ENCODE measurements at places on chromosomes 1 and 21.

- DNase-seq, result no peak
Measured at GRCh38 chr1:110057963-110058518, 12.4 kb downstream of the ALX3 start.

DNA sequence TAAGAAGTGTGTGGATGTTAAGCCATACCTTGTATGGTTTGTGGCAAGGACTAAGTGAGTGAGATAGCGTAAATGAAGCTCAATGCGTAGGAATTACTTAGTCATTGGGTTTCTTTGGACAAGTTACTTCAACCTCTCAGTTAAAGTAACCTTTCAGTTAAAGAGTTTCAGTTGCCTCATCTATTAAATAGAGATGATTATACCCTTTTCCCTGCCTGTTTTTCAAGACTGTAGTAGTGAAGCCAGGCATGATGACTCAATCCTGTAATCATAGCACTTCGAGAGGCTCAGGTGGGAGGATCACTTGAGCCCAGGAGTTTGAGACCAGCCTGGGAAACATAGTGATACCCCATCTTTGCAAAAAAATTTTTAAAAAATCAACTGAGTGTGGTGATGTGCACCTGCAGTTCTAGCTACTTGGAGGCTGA lies 6.3 kb downstream of the ZMPSTE24 start:
- no peak for DNase-seq

DNA sequence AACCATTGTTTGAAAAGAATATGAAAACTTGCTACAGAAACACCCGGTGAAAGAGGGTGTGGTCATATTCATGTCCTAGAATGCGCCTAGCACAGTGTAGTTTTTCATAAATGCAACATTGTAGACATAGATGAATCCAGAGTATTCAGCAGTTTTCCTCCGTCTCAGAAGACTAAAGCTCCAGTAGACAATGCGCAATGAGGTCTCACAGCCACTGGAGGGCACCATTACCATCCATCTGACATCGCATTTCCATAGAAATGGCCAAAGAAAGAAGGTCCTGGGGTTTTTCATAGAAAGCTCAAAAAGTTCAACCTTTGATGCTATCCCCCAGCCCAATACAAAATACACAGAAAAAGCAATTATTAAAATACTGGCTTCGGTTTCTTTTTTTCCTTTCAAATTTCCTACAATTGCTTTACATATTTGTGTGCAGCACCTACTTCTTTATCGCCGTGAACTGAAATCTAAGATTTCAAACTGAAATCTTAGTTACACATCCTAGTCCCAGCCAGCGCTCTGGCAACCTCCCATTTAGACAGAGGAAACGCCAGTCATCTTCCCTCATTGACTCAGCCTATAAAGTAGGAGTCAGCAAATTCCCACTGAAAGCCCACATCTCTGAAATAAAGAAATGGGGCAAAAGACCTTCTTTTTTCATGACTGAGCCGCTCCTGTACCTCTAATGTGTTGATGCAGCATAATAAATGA lies 3.9 kb upstream of the CD58 start:
- no peak for DNase-seq

GRCh38 chr1:62373221-62373620 lies 54.0 kb upstream of the KANK4 start:
- DNase-seq, result no peak

DNA sequence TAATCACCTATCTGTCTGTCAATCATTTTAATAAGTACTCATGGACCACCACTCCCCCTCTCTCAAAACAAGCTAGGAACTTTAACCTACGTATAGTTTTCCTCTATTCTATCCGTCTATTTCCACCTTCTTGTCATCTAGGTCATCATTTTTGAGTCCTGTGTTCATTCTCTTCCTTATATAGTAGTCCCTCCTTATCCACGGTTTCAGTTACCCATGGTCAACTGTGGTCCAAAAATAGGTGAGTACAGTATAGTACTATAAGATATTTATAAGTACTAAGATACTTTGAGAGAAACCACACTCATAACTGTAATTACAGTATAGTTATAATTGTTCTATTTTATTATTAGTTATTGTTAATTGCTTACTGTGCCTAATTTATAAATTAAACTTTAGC lies 7.5 kb downstream of the PKN2 start:
- no peak for DNase-seq

GRCh38 chr1:84853741-84854721 lies 39.0 kb downstream of the LPAR3 start:
- DNase-seq, result peak; percentile 76

DNA sequence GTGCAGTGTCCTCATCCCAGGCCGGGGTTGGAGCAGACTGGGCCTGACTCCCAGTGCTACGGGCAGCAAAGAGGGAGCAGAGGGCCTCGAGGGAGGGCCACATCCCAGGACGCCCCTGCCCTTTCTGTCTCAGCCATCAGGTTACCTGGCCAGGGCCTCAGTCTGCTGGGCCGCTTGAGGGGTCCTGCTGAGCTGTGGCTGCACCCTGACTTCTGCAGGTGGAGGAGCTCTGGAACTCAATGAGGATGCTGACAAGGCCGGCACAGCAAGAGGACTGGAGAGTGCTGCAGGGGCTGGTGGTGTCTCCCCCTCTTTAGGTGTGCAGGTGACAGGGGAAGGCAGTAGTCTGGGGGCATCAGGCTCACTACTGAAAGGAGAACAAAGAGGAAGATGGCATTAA lies 3.3 kb downstream of the ZNF692 start:
- DNase-seq, result no peak

GRCh38 chr1:214453109-214453722 lies 98.2 kb downstream of the PTPN14 start:
- no peak for DNase-seq

DNA sequence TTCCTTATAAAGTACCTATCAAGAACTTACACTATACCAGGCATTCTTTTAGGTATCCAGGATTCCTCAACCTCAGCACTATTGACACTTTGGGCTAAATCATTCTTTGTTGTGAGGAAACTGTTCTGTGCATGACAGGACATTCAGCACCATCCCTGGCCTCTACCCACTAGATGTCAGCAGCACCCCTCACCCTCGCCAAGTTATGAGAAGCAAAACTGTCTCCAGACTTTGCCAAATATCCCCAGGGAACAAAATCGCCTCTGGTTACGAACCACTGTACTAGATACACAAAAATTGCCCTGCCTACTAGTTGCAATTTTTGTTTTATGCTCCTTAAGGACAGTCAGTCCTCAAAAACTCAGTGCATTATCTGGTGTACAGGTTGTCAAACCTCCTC lies 35.7 kb downstream of the PALMD start:
- DNase-seq, result no peak

DNA sequence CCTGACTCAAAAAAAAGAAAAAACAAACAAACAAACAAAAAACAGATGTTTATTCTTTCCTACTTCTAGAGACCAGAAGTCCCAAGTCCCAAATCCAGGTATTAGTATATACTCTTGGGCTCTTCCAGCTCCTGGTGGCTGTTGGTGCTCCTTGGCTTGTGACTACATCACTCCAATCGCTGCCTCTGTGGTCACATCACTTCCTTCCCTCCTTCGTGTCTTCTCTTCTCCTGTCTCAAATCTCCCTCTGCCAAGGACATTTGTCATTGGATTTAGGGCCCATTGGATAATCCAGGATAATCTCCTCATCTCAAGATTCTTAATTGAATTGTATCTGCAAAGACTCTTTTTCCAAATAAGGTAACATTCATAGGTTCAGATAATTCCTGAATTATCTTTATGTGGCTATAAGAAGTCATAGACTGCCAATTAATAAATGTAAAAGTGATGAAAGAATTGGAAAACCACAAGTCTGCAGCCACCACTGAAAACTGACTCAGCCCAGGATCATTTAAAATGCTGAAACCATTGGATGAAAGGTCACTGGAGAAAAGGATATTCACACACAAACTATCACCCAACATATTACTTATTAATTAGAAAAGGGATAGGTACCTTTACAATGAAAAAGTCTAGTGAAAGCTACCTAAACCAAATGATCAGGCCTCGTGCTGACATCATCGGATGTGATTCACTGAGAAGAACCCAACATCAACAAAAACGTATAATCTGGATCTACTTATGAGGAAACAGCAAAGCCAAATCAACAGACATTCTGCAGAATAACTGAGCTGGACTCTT lies 67.1 kb downstream of the ZNF281 start:
- no peak for DNase-seq

DNA sequence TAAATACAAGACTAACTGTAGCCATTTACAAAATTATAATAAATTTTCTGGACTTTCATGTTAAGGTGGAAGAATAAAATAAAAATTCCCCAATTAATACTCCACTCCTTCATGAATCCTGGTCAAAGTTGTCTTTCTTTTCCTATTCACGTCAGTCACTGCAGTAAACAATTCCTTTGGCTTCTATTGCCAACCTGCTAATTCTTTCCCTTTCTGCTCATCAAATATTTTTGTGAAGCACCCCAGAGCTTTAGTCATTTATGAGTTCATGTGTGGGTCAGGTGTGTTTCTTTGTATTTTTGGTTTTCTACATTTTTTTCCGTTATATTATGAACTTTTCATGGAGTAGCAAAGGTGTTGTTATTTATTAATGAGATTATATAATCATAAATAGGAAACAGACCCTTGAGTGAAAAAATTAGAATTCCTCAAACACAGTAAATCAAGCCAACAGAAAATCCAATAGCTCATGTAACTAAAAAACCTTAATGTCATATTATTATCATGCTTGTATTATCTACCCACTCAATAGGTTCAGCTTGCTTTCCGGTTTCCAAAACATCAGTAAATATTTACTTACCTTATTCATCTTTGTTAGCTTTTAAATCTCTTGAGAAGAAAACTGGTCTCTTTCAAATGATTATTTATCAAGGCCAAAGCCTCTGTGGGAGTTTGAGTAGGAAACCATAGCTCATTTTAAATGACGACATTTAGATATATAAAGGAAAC lies 29.6 kb upstream of the PLA2G4A start:
- DNase-seq, result no peak

DNA sequence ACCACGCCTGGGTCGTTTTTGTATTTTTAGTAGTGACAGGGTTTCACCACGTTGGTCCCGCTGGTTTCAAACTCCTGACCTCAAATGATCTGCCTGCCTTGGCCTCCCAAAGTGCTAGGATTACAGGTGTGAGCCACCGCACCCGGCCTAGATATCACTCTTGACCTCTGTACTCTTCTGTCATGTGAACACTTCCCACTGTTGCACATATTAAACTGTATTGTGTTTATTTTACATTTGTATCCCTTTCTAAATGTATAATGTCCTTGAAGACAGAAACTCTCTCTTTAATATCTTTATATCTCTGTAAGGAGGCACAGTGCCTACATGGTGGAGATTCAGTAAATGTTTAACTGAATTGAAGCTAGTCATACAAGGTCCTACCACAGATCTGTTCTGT lies 19.3 kb upstream of the PSMD4 start:
- no peak for DNase-seq
